ENCODE measurements at places on chromosomes 2 and 18.

DNA sequence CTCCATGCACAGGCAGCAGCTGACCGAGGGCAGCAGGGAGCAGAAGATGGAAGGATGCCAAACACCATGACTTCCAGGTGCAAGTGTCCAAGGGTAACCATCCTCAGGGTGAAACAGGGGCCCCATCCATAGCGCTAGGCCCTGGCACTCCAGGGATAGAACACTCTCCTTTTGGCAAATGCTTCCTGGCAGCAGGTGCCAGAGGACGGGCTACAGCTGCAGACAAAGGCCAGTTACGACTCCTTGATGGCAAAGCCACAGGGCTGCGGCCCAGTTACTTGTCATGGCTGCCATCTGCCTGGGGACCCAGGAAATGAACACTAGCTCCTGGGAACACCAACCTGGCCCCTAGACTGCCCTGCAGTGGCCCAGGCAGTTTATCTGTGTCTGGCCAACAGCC, 178.8 kb downstream of the TMEM163 start:
- DNase-seq, result peak; percentile 33

- DNase-seq, result no peak
Measured at GRCh38 chr2:197838036-197838435, 33.6 kb downstream of the PLCL1 start.

DNA sequence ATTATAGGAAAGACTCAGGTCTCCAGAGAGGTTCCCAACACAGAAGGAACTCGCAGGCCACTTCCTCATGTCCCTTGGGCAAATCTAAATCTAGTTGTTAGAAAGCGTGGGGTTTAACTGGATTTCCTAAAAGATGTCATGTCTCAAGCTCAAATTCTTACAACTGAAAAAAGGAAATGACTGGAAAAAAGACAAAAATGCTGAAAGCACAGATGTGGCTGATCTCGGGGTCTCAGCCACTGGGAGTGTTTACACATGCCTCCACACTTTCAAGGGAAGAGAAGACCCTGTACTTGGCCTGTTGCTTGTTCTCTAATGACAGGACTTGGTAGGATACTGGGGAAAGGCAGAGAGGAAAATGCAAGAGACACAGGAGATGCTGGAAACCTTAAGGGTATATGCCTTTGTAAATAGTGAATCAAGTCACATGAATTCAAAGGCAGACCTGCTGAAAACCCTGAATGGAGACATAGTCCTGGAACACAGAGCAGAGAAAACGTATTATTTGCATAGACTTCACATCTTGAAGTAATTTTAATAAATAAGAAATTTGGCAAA, 160.9 kb upstream of the MEIS1 start:
- DNase-seq, result no peak

GRCh38 chr2:879540-879939, 71.1 kb upstream of the SNTG2 start:
- no peak for DNase-seq

Measured in left ventricle myocardium superior (tissue), 1 donor.